Fibroblast of villous mesenchyme (primary cell): ENCODE measurements at places on chromosomes 16 and 17. TPM values are rescaled to one million over a fixed set of nuclear protein-coding genes. Genes with fewer than 3 reads are reported as not detected.

The YBX2 gene
- not detected in 2 replicates for total RNA-seq

The TSPOAP1 gene
- total RNA-seq = 0.86 and 2.3 TPM in 2 replicates

The MPP2 gene
- total RNA-seq = under 0.01 and 1.3 TPM in 2 replicates

The TBC1D3E gene
- 0.32 TPM in 1 of 2 replicates, not detected in the other for total RNA-seq

The CDRT15 gene
- total RNA-seq = not detected in 2 replicates

The SLFN12L gene
- total RNA-seq = not detected in 2 replicates

The FZD2 gene
- total RNA-seq = 35.4 and 36.3 TPM in 2 replicates

The GP2 gene
- total RNA-seq = not detected in 2 replicates

The MYO1D gene
- total RNA-seq = 19.0 and 54.8 TPM in 2 replicates

The ASPA gene
- under 0.01 TPM in 2 replicates for total RNA-seq

The ZNF785 gene
- 9.7 and 13.0 TPM in 2 replicates for total RNA-seq

The ABCC12 gene
- total RNA-seq = under 0.01 TPM in 1 of 2 replicates, not detected in the other

The ANKS4B gene
- not detected in 2 replicates for total RNA-seq

The ARHGAP44 gene
- total RNA-seq = 0.64 and 1.3 TPM in 2 replicates

The TMEM170A gene
- total RNA-seq = 10.6 and 19.0 TPM in 2 replicates

The CBX8 gene
- 3.2 and 4.7 TPM in 2 replicates for total RNA-seq

The SLC6A2 gene
- total RNA-seq = not detected in 2 replicates

The ATAD5 gene
- total RNA-seq = 3.9 and 4.3 TPM in 2 replicates

The PLCG2 gene
- 0.43 and 0.64 TPM in 2 replicates for total RNA-seq

The DDX19B gene
- 23.7 and 29.0 TPM in 2 replicates for total RNA-seq

The BICDL2 gene
- total RNA-seq = under 0.01 TPM in 1 of 2 replicates, not detected in the other

The TBL3 gene
- total RNA-seq = 28.5 and 39.0 TPM in 2 replicates

The EPX gene
- total RNA-seq = not detected in 2 replicates

The SHISA6 gene
- under 0.01 TPM in 1 of 2 replicates, not detected in the other for total RNA-seq

The DBNDD1 gene
- 0.64 and 0.86 TPM in 2 replicates for total RNA-seq

The ADGRG3 gene
- not detected in 2 replicates for total RNA-seq

The IRX3 gene
- 0.64 and 0.86 TPM in 2 replicates for total RNA-seq

The WDR45B gene
- total RNA-seq = 62.5 and 70.8 TPM in 2 replicates

The PRR15L gene
- not detected in 2 replicates for total RNA-seq
